Stimulated activated CD8-positive, alpha-beta memory T cell treated with anti-CD3 and anti-CD28 coated beads, Interleukin-15, amount 100 ng/mL, for 4 hours (primary cell): ENCODE measurements at places on chromosomes 7 and 10.

DNA sequence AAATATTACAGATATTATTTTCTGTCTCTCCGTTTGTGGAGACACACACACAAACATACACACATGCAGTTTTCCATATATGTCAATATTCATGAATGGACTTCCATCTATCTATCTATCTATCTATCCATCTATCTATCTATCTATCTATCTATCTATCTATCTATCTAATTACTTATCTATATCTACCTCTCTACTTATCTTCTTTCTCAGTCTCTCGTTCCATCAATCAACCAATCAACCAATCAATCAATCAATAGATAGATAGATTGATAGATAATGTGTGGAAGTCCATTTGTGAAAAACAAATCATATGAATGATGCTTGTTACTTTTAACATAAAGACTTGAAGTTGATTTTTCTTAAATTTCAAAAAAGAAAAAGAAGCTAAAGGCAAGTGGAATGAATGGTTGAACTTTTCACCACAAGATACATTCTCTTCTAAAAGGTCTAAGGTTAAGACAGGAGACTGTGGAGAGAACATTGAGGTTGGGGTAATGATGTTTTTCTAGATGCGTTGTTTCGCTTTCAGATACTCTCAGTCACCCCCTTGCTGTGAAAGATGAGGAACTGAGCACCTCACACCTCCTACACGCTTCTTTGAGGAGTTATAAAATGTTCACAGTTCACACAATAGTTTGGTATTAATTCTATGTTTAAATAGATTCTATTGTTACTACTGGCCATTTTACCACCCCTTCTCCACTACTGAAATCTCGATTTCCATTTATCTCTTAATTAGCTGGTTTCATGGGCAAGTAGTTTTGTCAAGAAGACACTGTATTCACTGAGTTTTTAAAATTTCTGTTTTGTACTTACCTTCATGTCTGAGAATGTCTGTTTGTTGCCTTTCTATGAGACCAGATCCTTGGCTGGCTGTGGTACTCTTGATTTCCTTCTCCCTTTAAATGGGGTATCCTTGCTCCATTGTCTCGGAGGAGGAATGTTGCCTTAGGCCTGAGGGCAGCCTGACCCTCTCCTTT, 114.1 kb downstream of the EMX2 start:
- no peak for DNase-seq

DNA sequence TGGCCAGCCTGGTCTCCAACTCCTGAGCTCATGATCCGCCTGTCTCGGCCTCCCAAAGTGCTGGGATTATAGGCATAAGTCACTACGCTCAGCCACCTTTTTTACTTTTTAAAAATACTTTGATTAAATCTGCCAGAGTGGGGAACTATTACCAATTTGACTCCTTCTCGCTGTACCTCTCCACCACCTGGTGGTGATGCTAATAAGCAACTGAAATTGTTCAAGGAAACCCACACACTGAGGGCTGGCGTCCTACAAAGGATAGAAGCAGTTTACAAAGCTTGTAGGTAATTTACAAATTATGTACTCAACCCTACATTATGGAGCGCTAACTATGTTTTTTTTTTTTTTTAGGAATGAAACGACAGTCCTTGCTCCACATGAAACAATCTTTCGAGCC, 111.1 kb downstream of the CPED1 start:
- DNase-seq = no peak

GRCh38 chr10:103861505-103861904, 6.1 kb upstream of the SH3PXD2A start:
- DNase-seq = no peak

DNA sequence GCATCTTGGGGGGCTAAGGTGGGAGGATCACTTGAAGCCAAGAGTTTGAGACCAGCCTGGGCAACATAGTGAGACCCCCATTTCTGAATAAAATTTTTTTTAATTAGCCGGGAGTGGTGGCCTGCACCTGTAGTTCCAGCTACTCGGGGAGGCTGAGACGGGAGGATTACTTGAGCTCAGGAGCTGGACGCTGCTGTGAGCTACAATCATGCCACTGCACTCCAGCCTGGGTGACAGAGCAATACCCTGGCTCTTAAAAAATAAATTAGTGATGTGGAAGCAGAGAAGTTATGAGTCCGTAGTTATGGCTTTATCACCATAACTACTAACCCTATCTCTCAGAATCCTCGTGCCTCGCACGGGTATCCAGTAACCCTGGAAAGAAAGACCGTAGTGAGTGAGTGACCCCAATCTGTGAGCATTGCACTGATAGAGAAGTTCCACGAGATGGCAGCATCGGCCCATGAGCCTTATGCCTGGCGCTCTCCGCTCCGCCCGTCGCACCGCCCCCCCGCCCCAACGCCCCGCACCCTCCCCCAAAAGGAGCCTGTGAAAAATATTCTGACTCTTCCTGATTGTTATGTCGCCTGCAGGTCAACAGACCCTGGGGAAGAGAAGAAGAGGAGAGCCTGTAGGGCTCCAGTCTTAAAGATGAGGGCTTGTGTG, 4.9 kb upstream of the SLC29A3 start:
- DNase-seq = peak; percentile 10

DNA sequence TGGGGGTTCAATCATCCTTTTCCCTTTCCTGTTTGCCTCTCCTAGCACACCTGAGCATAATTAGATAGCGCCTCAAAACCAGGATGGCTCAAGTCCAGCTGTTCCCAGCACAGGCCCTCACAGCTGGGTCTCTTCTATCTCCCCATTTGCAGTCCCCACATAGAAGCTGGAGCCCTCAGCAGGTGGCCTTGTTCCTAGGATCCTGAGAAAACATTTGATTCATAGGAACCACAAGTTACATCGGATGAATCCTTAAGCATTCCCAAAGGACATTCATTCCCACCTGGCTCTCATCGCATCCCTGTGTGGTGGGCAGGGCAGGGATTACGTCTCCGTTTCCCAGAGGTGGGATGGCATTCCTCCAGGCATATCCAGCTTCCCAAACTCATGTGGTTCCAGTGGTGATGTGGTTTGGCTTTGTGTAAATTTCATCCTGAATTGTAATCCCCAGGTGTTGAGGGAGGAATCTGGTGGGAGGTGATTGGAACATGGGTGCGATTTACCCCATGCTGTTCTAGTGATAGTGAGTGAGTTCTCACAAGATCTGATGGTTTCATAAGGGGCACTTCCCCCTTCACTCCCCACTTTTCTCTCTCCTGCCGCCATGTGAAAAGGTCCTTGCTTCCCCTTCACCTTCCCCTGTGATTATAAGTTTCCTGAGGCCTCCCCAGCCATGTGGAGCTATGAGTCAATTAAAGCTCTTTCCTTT, 49.8 kb upstream of the LEP start:
- no peak for DNase-seq

- no peak for DNase-seq
Observed at GRCh38 chr7:134254311-134254710, 62.4 kb downstream of the SLC35B4 start.

- no peak for DNase-seq
Observed at GRCh38 chr7:141102436-141102835, 28.6 kb downstream of the TMEM178B start.

- no peak for DNase-seq
Observed at GRCh38 chr7:98210513-98211220, 572 bp upstream of the BHLHA15 start.
